ENCODE measurements at places on chromosomes 4 and X.

DNA sequence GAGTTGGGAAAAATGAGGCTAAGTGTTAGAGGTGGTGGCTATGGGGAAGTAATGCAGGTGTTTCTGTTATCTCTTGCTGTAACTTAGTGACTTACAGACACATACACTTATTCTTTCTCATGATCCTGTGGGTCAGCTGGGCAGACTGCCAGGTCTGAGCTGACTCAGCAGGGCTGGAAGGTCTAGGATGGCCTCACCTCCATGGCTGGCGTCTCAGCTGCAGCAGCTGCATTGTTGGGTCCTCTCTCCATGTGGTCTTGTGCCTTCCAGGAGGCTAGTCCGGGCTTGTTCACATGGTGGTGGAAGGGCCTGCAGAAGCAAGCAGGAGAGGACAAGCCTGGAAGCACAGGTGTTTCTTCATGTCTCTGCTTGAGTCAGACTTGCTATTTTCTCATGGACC lies 172.7 kb downstream of the NHS start:
- no peak for DNase-seq

- DNase-seq = no peak
These were observed 99.1 kb downstream of the ARHGAP10 start for GRCh38 chr4:147830987-147831386.

DNA sequence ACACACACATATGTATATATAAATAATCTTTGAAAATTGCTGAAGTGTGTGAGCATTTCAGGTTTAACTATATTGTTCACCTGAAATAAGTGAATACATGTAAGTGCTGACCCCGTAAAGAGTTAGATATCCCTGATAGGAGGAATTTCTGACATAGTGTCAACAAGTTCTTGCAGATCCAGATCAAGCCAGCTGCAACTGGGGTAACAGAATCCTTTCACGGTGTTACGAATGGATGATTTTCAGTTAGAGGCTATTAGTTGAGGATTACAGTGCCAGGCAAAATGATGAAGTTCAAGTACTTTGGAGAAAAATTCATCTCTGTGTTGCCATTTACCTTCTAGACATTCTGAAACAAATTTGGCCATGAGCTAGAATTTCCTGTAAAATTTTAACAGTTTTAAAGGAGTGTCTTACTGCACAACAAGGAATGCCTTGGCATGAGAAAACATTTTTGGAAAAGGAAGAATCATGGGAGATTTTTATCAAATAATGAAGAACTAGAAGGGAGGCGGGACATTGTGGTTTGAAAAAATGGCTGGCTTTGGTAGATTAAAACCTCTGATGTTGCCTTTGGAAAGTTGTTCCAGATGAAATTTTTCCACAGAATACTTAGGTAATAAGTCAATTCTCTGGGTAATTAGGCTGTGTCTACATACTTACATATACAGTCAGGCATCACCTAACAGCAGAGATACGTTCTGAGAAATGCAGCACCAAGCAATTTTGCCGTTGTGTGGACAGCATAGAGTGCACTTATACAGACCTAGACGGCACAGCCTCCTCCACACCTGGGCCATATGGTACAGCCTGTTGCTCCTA lies 84.4 kb upstream of the FAT1 start:
- no peak for DNase-seq

DNA sequence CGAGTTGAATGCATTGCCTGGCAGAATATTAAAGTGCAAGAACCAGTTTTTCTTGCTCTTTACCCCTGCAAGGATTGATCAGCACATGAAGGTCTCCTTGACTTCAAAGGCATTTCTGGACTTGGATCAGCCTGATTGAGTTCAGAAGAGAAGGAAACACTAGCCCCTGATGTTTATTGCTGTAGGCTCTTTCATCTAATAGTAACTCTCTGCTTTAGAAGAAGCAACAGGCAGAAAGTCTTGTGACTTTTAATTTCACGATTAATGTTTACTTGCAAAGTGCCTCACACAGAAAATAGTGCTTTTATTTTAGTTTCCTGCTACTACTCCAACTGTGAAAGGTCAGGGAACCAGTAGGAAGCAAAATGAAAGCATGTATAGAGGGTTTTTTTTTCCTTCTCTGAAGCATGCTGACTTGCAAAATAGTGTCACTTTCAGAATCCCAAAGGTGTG lies 69.1 kb downstream of the PCDH7 start:
- no peak for DNase-seq

GRCh38 chrX:149472625-149473024 lies 32.5 kb downstream of the IDS start:
- no peak for DNase-seq

DNA sequence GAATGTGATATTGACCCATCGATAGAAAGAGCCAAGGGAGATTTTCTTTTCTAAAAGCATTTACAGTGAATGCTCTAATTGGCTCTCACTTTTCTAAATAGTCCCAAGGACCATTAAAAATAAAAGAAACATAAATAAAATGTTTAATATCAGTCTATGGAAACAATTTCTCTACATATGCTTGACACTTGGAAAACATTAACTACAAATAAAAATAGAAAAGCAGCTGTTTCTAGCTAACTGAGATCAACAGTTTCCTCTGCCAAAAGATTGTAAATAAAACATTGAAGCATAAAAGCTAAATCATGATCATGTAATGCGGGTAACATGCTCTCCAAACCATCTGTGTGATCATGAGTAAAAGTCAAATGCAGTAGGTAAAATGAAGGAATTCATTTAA lies 49.7 kb downstream of the CORIN start:
- no peak for DNase-seq
